ENCODE measurements at places on chromosomes 2 and 18.

DNA sequence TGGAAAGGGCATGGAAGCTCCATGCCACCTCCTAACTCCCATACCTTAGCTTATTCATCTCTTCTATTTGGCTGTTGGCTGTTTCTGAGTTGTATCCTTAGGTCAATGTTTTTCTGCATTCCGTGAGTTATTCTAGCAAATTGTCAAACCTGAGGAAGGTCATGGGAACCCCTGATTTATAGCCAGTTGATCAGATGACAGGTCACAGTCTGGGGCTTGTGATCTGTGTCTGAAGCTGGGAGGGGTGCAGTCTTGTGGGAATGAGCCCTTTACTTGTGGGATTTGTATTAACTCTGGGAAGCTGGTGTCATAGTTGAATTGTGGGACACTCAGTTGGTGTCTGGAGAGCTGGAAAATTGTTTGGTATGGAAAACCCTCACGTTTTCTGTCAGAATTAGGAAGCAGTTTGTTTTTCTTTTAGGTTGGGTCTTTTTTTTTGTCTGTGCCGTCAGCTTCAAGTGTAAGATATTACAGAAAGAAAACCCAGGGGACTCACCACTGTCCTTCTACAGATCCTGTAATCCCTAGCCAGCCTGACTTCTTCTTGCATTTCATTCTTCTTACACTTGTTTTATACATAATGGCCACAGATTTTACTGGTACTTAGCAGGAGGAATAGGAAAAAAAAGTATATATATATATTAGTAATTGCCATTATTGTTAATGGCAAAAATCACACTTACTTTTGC is 137.9 kb downstream of the LRRTM1 start:
- no peak for DNase-seq

- DNase-seq = no peak
Observed at GRCh38 chr2:115484486-115484885, 1042.0 kb downstream of the DPP10 start.

- DNase-seq = no peak
Observed at GRCh38 chr2:73448856-73449255, 63.2 kb downstream of the ALMS1 start.

DNA sequence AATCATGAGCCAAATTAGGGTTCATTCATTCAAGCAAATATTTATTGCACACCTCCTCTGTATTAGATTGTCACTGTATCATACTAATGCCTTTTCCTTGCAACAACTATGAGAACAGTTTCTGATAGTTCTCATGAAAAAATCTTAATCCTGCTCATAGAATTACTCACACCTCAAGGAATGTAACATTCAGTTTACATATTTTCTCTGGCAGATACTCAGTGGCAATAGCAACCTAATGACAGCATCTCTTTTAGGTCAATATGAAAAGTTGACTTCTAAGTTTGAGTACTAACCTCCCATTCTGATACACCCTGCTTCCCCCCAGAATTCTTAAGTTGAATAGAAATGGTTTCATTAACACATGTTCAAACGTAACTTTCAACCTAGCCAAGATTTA is 132.0 kb downstream of the VWC2L start:
- no peak for DNase-seq

- no peak for DNase-seq
Observed at GRCh38 chr2:39144416-39144815, 23.6 kb upstream of the SOS1 start.

DNA sequence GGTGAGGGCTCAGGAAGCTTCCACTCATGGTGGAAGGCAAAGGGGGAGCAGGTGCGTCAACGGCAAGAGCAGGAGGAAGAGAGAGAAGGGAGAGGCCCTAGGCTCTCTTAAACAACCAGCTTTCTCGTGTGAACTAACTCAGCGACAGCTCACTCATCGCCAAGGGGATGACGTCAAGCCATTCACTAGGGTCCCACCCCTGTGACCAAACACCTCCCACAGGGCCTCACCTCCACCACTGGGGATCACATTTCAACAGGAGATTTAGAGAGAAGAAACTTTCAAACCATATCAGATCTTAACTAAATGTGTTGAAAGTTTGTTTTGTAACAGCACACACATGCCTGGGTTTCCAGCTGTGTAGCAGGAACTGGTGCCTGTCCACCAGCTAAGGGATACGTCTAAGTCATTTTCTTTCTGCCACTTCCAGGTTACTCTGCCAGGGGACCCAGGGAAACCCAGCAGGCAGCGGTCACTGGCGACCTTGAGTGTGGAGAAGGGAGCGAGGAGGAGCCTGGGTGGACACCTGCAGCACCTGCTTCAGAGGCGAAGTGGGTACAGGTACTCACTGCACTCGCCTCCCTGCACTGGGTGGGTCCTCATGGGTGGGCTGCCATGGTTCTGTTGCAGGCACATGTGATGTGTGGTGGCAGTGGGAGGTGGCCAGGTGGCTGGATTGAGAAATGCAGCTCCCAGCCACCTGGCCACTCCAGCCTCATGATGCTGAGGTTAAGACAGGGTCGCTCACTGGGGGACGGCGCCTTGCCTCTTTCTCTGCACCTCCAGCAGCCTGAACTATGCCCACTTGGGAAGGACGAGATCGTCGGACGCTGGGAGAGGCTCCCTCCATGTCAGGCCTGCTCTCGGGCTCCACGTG is 8.4 kb upstream of the GPC1 start:
- DNase-seq = no peak

DNA sequence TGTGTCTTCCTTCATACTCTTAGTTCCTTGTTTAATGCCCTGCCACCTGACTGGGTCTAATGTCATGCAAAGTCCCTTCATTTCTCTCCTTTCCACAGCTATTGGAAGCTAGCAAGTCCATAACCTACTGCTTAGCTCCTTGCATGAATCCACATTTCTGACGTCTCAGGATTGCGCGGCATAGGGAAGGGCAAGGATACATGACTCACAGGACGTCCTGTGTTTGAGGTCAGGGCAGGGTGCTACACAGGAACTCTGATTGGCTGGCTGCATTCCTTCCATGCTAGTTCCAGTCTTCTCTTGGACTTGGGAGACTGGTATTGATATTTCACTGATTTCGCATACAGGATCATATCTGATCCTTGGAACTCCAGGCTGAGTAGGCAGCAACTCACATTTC is 137.9 kb downstream of the CDH2 start:
- no peak for DNase-seq

GRCh38 chr2:149799013-149799705 is 211.6 kb upstream of the MMADHC start:
- no peak for DNase-seq

DNA sequence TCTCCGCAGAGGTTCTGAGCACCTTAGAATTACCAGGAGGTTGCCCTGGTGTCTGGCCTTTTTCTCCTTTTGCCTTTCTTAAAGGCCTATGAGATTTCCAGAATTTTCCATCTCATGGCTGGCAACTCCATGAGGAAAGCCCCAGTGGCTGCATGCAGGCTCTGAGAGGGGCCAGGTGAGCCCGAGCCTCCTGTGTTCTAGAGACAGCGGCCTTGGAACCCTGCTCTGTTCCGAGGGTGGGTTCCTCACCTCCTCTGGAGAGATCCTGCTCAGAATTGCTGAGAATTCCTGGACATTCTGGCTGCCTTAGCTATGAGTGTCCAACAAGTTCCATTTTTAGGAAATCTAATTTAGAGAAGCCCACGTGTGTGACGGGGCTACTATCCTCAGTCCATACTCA is 35.7 kb upstream of the HPCAL1 start:
- no peak for DNase-seq

GRCh38 chr2:58913082-58913726 is 672.1 kb upstream of the FANCL start:
- DNase-seq = no peak

All from HL-60 (cell line).